ENCODE measurements at places on chromosomes 16 and 17.

GRCh38 chr17:32486701-32487472 lies at the start of gene CDK5R1:
Gene CDK5R1 (plus strand): TSS chr17:32486993. CDS start chr17:32487621, 628 bp downstream.
- DNase-seq = peak; percentile 78

DNA sequence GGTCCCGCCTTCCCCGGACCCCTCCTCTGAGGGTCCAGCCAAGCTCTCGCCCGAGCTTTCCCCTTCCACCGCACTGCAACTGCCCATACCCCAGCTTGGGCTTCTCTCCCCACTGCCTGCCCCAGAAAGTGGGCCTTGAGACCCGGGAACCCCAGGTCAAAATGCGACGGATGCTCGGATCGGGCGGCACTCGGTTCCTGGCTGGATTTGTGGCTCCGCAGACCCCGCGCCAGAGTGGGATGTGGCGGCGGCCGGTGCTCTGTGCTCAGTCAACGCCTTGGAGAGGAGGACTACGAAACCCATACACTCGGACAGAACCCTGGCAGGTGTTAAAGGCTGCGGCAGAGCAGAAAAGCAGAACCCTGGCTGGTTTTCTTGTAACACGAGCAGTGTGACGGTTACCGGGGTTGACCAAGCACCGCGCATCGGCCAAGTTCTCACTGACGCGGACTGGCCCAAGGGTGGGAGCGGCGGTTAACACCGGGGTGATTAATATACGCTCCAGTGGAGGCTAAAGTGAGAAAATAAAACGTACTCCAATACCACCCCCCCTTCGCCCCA lies 885 bp upstream of the SLFN13 start:
- DNase-seq = peak; percentile 53

DNA sequence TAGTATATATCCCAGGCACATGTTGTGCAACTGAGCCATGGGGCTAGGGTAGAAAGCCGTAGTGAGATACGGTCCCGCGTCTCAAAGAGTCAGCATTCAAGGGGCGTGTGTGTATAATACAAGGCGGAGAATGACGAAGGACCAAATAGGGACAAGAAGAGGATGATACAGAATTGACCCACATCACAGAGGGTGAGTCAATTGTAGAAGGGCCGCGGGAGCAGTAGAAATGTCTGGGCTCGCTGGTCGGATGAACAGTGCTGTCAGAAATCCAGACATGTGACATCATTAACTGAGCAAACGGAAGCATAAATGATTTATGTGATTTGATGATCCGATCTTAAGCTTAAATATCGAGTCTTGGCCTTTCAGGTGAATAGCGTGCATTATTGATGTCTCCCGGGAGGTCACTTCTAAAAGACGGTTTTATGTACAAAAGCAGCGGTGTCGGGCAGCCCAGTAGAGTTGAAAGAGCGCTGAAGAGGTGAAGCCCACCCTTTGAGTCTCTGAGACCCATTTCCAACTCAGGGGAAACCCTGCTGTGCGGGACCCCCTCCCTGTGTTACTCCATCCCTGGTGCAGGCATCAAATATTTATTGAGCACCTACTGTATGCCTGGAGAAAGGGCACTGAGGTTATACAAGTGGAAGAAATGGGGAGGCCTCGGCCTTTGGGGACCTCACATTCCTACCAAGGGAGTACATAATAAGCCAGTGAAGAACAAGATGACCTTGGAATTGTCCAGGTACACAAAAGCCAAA lies 45.1 kb downstream of the ATP2C2 start:
- no peak for DNase-seq

- DNase-seq = no peak
Measured at GRCh38 chr17:74211912-74212208, 1.5 kb upstream of the TTYH2 start.

DNA sequence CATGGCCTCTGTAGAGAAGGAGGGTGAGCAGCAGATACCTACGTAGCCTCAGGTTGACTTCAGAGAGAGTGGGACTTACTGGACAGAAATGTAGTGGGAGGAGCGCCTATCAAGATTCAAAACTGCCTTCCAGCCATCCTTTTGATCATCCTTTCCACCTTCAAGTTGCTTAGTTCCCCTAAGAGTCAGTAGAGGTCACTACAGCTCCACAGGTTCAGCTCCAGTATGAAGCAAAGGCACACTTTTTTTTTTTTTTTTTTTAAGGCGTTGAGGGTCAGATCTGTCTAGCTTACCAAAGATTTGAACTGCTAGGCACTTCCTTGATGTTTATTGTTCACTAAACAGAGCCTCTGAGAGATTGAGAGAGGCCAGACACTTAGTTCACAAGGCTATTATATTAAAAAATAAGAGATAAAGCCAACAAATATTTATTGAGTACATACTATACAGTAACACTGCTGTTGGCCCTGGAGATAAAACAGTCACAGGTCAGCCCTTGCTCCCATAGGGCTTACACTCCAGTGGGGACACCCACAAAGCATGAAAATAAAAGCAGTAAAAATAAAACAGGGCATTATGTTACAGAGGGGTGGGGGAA lies 3.1 kb downstream of the RNF227 start:
- DNase-seq = peak; percentile 82

DNA sequence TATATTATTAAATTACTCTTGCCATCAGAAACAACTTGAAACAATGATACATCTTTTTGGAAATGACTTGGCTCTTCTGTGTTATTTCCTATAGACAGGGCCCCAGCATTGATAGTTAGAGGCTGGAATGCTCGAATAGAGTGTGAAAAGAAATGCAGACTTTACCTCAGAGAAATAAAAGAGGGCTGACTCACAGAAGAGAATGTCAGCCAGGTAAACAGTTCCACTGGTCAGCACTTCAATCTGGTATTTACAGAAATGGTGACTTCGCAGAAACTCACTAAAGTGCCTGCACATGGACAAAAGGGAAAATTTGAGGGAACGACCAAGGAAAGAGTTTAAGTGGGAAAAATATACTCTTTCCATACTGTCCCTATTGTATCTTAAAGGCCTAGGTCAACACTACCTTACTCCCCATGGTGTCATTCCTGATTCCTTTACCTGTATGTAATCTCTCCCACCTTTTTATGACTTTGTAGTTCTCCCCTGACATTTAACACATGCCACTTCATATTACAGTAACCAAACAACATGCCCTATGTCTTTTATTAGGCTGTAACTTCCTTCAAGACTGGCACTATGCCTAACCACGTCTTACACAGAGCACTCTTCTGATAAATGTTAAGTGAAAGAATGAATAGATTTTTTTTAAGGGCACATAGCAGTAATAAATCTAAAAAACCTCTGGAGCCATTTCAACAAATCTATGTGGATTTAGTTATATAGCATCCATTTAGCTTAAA lies 36.7 kb downstream of the AKAP10 start:
- DNase-seq = no peak

GRCh38 chr17:81010935-81011334 lies 19.3 kb downstream of the CHMP6 start:
- DNase-seq = no peak

DNA sequence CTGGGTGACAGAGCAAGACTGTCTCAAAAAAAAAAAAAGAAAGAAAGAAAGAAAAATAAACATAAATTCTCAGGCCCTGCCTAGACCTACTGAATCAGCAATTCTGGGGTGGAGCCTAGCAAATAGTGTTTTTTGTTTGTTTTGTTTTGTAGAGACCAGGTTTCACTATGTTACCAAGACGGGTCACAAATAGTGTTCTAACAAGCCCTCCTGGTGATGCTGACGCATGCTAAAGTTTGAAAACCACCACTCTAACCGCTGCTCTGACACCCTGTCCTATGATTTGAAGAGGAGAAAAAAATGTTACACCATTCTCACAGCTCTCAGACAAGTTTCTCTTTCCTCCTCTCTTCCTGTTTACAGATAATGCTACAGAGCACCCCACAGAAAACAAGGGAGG lies 1.5 kb downstream of the MRPL10 start:
- peak; percentile 90 for DNase-seq

- no peak for DNase-seq
Measured at GRCh38 chr16:12971241-12971640, 69.8 kb downstream of the SHISA9 start.

DNA sequence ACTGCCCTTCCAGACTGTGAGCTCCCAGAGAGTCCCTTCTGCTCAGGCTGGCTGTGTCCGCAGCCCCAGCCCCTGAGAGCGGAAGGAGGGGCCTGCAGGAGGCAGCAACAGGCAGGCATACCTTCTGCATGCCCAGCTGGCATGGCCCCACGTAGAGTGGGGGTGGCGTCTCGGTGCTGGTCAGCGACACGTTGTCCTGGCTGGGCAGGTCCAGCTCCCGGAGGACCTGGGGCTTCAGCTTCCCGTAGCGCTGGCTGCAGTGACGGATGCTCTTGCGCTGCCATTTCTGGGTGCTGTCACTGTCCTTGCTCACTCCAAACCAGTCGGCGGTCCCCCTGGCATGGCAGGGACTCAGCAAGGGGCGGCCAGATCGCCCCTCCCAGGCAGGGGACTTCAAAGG lies 9.0 kb downstream of the RHBDF1 start:
- DNase-seq = no peak

- DNase-seq = no peak
Measured at GRCh38 chr17:80894726-80895125, 96.9 kb upstream of the CHMP6 start.

Data from CD4-positive, alpha-beta T cell treated with Interleukin-1 beta for 1 hour (primary cell).